ENCODE measurements at places on chromosomes 7 and 10.

GRCh38 chr10:124619802-124620490, 124.2 kb downstream of the FAM53B start:
- no peak for DNase-seq

DNA sequence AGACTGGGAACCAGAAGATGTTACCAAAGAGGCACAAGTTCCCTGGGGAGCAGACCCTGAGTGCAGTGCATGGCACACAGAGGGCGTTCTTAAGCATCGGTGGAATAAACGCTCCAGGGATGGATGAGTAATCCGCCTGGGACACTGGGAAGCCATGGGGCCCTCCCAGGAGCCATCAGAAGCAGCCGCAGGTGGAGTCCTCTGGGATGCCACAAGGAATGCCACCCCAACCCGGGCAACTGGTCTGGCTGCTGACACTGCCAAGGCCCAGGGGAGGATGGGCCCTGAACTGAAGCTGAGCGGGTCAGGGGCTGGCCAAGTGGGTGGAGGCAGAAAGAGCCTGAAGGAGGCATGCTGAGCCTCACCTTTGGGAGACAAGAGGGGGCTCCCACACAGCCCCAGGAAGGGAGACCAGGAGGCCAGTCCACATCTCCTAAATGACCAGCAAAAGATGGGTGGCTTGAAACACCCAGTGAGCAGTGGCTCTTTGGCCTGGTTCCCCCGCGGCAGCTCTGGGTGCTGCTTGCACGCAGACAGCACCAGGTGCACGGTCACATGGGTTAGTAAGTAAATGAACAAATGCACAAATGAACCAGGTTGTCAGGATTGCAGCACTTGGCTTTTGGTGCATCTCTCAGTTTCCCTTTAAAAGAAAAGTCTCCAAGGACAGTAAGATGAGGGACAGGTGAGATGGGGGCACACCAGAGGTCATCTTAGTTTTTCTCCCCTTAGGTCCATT, 141.3 kb upstream of the ZMIZ1 start:
- no peak for DNase-seq

GRCh38 chr7:96985992-96986391, 19.4 kb upstream of the DLX6 start:
- DNase-seq = no peak

- no peak for DNase-seq
These were observed 9.2 kb downstream of the CLEC2L start for GRCh38 chr7:139532636-139533155.

DNA sequence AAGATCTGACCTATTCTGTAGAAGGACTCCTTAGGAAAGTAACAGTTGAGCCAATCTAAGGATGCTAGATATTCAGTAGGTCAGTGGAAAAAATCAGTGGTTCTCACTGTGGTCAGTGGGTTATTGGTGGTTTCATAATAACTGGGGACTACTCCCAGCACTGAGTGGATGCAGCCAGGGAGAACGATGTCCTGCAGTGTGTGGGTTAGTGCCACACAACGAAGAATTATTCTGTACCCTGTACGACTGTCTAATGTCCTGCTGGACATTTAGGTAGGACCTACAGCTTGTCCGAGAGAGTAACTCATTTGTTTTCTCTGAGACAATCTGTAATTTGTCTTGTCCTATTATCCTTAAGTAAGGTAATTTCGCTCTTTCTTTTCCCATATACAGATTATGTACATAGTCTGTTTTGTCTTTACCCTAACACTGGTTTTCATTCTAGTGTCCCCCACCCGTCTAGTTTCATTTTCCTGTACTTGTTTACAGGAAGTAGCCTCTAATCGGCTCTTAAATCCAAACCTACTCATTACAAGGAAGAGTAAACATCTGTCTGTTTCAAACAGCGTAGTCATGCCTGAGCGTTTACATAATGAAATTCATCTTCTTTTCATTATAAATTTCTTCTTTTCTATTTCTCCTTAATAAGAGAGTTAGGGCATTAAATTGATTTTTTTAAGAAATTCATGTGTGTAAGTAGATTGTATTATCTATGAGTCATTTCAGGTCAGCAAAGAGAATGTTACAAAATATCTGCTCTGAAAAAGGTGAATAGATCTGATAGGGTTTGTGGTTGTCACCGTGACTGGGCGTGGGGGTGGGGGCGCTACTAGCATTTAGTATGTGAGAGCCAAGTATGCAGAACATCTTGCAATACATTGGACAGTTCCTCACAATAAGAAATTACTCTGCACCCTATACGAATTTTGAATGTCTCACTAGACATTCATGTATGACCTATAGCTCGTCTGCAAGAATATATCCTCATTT, 8.3 kb upstream of the ZC3HAV1L start:
- no peak for DNase-seq

DNA sequence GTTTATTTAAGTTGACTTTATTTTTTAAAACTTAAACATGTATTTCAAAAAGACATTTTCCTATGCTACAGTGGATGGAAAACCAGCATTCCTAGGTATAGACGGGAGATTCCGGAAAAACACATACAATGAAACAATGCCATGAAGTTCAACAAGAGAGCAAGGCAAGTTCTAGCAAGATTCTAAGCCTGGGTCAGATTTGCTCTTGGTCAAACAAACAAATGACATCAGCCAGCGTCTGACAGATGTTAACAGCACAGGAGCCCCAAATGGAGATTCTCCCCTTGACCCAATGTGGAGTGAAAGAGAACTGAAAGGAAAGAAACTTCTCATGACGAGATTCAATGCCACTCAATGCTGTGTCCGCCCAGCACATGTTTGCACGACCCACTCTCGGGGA, 149.9 kb downstream of the NEURL1 start:
- no peak for DNase-seq

DNA sequence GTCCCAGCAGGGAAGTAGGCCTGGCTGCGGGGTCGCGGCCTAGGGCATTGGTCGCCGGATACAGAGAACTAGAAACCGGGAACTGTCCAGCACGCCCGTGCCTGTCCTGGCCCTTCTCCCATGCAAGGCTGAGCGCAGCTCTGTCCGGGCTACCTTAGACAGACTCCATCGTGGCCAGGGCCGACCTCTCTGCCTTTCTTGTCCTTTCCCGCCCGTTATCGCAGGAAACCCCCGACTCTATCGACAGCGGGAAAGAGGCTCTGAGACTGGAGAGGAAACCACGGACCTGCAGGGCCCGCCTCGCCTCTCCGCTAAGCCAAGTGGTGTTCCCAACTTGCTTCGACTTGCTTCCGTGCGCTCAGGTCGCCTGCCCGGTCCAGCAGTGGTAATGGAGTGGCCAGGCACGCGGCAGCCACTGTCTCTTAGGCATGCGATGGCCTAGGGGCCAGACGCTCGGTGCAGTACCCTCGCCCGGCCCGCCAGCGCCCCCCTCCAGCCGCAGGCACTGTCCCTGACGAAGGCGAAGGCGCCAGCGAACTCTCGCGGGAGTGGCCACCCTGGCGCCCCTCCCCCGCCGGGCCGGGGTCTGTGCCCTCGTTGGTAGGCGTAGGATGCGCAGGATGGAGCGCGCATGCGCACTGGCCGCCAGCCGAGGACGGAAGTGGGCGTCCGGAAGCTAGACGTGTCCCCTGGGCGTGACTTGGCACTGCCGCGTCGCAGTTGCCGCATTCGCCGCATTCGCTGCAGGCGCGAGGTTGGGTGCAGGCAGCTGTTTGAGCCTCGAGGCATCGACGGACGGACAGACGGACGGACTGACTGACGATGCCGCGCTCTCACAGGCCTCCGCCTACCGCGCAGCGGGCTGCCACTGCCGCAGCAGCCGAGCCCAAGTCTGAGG, 54.4 kb downstream of the MCMBP start:
- DNase-seq = no peak

DNA sequence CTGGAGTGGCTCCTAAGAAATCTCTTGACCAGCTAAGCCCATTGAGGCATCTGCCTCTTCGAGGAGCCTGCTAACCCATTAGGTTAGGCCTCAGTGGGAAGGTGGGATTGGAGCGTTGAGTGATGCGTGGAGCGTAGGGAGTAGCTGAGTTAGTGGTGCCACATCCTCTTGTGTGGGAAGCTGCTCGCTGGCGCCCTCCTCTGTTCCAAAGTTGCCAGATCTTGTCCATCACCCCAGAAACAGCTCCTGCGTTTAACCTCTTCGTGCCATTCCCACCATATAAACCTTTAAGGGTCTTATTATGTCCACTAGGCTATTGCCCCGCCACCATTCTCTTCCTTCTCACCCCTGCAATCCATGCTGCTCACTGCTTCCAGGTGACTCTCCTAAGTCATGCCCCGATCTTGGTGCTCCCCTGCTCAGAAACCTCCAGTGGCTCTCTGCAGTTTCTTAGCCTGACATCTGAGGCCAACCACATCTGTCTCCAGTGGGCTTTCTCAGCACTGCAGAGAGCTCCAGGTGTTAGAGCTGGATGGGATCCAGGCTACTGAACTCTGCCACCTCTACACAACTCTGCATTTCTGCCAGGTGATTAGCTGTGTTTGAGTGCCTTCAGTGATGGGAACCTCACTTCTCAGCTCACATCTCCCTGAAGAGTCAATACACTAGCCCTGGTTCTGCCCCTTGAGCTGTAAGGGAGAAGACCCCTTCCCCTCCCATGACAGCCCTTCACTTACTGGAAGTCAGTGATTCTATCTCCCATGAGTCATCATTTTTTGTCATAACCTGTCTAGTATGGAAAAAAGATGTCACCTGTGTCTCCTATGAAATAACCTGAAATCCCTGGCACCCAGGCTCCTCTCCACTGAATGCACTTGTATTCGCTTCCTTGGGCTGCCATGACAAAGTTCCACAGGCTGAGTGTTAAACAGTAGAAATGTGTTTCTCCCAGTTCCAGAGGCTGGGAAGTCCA, 65.0 kb upstream of the FGFR2 start:
- no peak for DNase-seq

DNA sequence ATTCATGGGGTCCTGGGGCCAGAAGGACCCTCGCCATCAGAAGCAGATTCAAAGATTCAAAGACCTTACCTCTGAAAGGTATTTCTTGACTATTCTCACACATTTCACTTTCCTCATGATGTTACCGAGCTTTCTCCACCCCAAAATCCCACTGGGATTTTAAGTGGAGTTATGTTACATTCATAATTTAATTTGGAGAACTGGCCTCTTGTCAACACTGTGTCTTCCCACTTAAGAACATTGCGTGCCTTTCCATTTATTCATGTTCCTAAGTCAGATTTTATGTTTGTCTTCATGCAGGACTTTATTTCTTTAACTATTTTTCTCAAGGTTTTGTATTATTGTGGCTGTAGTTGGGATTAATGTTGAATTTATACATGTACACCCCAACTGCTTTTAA, 123.5 kb upstream of the BMPER start:
- no peak for DNase-seq

- no peak for DNase-seq
These were observed 262.3 kb downstream of the NEBL start for GRCh38 chr10:20634839-20635238.

- DNase-seq = no peak
These were observed 34.0 kb downstream of the PODXL start for GRCh38 chr7:131522325-131522930.

GRCh38 chr10:103859161-103860086, 4.0 kb upstream of the SH3PXD2A start:
- peak; percentile 21 for DNase-seq

DNA sequence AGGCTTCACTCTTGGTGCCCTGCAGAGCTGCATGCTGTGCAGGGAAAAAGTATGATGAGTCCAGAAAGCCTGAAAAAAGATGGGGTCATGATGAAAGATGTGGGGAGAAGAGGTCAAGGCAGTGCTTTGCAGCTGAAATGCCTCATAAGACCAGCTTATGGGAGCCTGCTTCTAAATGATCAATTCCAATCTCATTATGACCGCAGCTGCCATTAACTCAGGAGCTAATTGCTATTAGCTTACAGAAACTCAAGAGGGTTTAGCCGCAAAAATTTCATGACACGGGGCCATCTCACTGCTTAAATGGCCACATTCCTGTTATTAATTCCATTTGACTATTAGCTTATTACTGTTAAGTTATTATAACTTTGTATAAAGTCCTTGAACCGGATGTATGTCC, 502.9 kb upstream of the ZMIZ1 start:
- DNase-seq = no peak

GRCh38 chr10:44577533-44577932, 192.6 kb upstream of the CXCL12 start:
- DNase-seq = no peak

GRCh38 chr10:21141946-21142492, 244.9 kb upstream of the NEBL start:
- no peak for DNase-seq

DNA sequence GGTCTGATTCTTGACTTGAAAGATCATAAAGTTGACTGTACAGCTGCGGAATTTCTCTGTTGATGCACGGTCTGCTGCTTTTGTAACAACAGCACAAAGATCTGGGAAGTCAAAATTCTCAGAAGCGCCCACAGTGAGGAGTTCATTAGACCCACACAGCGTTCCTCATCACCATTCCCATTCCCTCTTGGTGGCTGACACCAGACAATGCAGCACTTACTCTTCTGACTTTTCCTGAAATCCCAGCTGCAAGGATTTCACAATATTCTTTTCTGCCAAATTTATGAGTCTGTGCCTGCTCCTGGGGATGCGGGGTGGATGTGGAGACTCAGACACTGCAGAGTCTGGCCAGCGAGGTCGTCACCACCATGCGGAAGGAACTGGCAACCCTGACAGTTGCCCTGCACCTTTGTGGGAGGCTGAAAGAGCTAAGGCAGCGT, 233.9 kb downstream of the FANK1 start:
- DNase-seq = no peak

DNA sequence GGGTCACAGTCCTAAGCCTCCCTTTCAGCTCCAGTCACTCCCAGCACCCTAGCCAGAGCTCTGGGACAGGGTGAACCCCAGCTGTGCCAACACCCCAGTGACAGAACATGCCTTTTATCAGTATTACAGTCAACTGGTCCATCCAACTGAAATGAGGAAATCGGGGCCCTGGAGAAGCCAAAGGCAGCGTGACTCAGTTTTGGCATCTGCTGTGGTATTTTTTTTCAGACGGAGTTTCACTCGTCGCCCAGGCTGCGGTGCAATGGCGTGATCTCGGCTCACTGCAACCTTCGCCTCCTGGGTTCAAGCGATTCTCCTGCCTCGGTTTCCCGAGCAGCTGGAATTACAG, 3.4 kb upstream of the CLDN15 start:
- DNase-seq = no peak

GRCh38 chr10:22710139-22710745, 4.1 kb downstream of the PIP4K2A start:
- DNase-seq = no peak

- no peak for DNase-seq
These were observed 1140.7 kb upstream of the LRRN3 start for GRCh38 chr7:109950256-109950655.

GRCh38 chr10:58840840-58841435, 328.3 kb downstream of the BICC1 start:
- DNase-seq = no peak

- DNase-seq = no peak
These were observed 145.6 kb downstream of the DOCK4 start for GRCh38 chr7:112060625-112061024.

Measured in NCI-H1092 (cell line).